MCF 10A (cell line): ENCODE measurements at places on chromosomes 1 and 21. TPM values are rescaled to one million over a fixed set of nuclear protein-coding genes. Genes with fewer than 3 reads are reported as not detected.

DNA sequence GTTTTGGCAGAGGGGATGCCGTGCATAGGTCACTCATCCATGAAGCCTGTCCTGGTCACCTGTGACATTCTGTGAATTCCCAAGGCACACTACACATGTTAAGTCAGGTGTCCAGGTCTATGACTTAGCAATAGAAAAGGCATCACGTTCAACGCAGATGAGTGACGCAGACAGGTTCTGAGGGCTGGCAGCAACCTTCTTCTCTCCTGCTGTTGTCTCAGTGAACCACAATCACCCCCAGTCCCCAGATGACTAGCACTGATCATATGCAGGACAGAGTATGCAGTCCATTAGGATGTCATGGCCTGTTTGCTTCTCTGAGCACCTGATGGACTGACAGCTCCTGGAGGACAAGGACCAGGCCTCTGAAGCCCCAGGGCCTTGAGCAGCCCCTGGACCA lies 157.8 kb upstream of the KAZN start:
- DNase-seq: no peak

- peak; percentile 79 for DNase-seq
These were observed 28.2 kb downstream of the STPG1 start for GRCh38 chr1:24385160-24385940.

GRCh38 chr1:207977876-207978275 lies 67.0 kb upstream of the CD34 start:
- no peak for DNase-seq

DNA sequence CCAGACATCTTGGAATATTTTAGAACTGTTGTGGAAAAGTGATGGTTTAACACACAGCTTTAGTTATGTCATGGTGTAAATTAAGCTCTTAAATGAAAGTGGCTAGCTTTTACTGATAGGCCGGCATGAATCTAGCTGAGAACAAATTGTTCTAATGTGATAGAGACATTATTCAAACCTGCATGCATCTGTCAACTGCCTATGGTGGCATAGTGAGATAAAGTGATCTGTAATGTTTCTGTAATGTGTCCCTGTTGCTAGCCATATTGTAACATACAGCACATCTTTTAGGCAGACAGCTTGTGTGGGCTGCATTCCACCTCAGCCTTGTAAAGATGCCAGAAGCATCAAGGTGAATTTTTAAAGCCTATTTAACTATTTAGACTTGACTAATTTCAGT lies 16.0 kb downstream of the LRIG2 start:
- DNase-seq: no peak

Gene TRNP1
- 56.3 and 59.2 TPM in 2 replicates for total RNA-seq

Gene S100A16
- total RNA-seq: 1,014 and 1,213 TPM in 2 replicates

Gene PCNX2
- 80.5 and 85.3 TPM in 2 replicates for total RNA-seq

Gene ITLN2
- 0.27 TPM in 1 of 2 replicates, not detected in the other for total RNA-seq

Gene UBXN10
- not detected in 2 replicates for total RNA-seq
